ENCODE measurements at places on chromosomes 5 and 9. TPM values are rescaled to one million over a fixed set of nuclear protein-coding genes. Genes with fewer than 3 reads are reported as not detected.

DNA sequence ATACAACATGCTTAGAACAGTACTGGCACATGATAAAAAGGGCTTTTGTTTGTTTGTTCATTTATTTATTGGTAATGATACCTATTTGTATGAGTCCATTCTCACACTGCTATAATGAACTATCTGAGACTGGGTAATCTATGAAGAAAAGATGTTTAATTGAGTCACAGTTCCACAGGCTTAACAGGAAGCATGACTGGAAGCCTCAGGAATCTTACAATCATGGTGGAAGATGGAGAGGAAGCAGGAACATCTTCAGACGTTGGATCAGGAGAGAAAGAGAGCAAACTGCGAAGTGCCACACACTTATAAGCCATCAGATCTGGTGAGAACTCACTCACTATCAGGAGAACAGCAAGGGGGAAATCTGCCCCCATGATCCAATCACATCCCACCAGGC lies 847.7 kb downstream of the CDH18 start:
- no peak for DNase-seq

DNA sequence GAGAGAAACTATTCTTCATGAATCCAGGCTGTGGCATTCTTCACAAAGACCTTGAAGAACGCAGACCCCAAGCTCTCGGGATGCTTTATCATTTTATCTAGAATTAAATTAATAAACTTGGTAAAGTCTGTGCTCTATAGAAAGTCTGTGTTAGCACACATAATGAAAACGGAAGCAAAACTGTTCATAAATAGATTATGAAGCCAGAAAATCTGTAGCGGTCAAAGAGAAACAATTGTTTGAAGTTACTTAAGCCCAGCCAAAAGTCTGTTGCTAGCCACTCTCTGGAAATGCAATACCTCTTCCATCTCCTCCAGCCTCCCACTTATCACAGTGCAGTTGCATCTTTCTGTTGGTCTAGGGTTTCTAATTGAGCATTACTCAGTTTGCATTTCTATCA lies 375.9 kb downstream of the KIF4B start:
- DNase-seq: no peak

- peak; percentile 26 for DNase-seq
Measured at GRCh38 chr9:132798817-132799790, 79.0 kb downstream of the AK8 start.

GRCh38 chr5:136082390-136083193 lies 50.1 kb upstream of the SMAD5 start:
- peak; percentile 72 for DNase-seq

DNA sequence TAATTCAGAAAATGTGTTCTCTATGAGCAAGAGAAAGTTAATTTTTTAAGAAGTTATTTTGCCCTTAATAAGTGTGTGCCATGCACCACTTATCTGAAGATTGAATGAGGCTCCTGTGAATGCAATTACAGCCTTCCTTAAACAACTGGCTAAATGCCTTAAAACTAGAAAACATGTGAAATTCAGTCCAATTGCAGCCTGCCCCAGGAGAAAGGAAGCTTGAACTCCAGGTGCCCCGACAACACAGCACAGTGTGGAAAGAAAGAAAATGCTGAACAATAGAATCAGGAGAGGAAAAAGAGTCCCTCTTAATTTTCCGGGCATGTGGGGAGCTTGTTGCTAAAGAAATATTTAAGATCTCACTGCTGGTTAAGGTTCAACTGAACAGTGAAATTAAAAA lies 8.8 kb downstream of the LHFPL2 start:
- DNase-seq: no peak

- DNase-seq: no peak
Measured at GRCh38 chr5:140228364-140228837, 53.4 kb downstream of the CYSTM1 start.

Gene TRIP13
- total RNA-seq: 54.2 TPM

Gene CLIC3
- total RNA-seq: 0.64 TPM

Gene RASEF
- 0.08 TPM for total RNA-seq

Measured in H4 (cell line).